Substantia nigra (tissue), 51 donors: ENCODE measurements at places on chromosomes 6 and 20.

DNA sequence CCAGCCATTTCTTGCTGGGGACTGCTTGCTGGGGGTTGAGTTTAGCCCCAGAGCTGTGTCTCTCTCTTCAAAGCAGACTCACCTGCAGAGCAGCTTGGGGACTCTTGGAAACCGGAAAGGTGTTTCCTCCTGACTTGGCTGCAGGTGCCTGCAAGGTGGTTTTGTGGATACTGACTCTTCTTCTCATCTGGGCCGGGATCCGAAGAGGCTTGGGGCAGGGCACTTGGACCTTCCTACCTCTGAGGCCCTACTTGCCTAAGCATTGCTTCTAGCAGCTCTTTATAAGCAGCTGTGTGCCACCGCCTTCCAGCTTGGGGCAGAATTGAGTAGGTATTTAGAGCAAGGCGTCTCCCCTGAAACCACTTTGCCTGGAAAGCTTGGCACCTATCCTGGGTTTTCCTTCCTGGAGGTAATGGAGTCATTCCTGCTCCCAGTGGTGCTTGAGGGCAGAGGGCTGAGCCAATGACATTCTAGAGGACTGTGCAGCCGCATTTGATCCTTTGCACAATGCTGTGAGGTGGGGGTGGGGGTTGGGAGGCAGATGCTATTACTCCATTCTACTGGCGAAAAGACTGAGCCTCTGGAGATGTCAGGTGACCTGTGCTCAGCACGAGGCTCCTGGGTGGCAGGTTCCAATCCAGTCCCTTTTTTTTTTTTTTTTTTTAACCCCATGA lies 3.4 kb upstream of the CTSZ start:
- DNase-seq = no peak

DNA sequence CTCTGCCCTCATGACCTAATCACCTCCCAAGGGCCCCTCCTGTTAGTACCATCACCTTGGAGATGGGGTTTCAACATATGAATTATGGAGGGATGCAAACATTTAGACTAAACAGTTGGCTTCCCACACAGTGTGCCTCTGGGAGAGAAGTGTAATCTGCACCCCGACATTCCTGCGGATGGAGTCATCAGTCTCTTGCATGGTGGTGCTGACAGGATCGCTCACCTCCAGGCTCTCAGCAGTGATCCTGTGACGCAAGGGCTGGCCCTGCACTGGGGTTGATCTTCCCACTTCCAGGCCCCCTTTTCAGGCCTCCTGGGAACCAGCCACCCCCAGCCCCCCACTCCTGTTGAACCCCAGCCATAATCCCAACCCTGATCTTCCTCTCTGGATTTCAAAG lies 16.0 kb upstream of the PI16 start:
- DNase-seq = no peak

DNA sequence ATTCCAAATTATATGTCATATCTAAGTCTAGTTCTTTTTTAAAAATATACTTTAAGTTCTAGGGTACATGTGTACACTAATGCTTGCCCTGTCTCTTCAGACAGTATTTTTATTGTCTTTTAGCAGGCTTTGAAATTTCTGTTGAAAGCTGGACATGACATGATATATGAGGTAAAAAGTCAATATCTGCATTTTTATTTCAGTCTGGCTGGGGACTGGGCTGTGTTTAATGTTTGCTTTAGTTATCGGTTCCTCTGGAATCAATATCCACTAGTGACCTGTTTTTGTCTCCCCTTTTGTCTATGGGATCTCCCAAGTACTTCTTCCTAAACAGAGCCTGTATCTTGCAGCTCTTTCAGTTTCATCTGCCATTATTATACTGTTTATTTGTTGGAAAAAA lies 786.2 kb upstream of the GJE1 start:
- no peak for DNase-seq

DNA sequence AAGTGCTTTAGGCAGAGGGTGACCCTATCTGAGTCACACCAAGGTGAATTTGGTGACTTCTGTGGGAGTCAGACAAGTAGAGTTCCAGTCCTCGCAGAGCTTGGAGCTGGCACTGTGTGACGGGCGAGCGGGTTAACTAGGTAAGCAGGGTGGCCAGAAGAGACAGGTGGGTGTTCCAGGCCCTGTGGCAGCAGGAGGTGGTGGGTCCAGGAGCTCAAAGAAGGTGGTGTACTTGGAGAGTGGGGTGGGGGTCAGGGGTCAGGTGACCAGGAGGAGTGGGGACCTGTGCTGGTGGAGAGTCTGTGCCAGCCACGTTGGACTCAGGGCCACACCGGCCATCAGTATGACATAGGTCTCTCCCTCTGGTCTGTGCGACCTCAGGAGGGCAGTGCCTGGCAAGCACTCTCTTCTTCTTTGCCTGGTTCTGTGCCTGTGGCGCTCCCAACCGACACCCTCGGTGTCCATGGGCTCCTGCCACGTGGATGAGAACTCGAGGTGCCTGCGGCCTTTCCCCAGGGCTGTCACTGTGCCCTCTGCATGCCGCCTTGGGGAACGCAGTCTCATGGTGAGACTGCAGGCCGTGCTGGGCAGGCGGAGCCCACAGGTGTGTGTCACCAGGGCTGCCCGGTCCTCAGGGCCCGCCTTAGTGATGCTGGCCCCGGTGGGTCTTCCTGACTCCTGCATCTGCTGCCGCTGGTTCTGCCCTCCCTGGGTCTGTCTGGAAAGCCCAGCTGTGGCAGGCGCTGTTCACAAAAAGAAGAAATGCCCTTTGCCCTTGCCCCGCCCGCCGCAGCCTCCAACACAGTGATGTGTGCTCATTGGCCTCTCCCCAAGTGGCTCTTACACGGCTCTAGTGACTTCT lies 1.6 kb downstream of the MRGBP start:
- no peak for DNase-seq

- no peak for DNase-seq
Measured at GRCh38 chr6:132261354-132261753, 139.9 kb downstream of the MOXD1 start.

- peak; percentile 21 for DNase-seq
Measured at GRCh38 chr6:46781478-46782378, 11.5 kb upstream of the MEP1A start.

DNA sequence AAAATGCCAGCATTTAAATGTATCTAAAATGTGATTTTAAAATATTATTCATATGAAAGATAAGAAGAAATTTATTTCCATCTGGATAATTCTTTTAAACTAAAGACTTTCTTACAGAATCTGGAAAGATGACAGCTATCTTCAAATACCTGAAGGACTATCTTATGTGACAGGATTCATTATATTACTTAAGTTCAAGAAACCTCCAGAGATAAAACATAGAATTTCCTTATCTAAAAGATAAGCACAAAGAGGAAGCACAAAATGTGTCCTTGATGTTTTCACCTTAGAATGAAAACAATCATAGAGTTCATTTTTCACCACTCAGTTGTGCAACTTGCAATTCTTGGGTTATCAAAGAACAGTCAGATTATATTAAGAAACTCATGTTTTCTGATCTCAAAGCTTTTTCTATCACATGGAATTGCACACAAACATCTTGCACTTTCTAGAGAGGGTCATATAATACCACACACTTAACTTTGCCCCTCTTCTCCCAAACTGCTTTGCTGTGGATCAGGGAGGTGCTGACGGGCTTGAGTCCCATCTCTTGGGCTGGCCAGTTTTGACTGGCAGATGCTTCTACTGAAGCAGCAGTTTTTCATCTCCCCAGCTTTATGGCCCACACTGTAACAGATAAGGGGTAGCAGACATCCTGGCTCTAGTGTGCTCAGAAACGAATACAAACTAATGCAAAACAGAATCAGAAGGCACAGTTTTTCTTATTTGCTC lies 467.4 kb downstream of the CDC5L start:
- DNase-seq = no peak

- DNase-seq = no peak
Measured at GRCh38 chr6:135853986-135854385, 2.5 kb downstream of the PDE7B start.

- no peak for DNase-seq
Measured at GRCh38 chr6:150224820-150225219, 82.0 kb downstream of the PPP1R14C start.

DNA sequence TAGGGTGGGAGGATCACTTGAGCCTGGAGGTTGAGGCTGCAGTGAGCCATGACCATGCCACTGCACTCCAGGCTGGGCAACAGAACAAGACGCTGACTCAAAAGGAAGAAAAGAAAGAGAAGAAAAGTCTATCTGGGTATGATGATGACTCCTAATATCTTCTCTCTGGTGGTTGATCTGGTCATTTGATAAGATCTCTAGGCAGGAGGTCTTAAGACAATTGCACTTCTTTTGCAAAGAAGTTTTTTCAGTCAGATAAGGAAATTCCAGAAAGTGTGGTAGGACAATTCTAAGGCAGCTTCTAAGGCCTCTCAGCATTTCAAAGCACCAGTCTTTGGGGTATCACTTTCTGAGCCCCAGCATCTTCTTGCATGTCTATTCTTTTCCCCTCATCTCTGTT lies 7.7 kb upstream of the AIF1 start:
- DNase-seq = no peak

DNA sequence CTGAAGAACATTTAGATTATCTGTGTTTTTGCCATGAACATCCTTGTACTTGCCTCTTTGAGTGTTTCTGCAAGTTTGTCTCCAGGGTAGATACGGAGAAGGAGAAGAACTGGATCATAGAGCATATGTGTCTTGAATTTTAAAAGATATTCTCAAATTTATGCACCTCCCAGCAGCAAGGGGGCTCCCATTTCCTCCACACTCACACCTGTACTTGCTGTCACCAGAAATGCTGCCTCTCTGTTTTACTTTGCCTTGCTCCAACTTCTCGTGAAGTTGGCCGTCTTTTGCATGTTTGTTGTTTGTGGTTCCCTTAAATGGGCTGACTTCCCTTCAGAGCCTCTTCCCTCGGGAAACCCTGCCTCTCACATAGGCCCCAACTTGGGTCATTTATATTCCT lies 171.0 kb downstream of the TFAP2C start:
- DNase-seq = no peak

DNA sequence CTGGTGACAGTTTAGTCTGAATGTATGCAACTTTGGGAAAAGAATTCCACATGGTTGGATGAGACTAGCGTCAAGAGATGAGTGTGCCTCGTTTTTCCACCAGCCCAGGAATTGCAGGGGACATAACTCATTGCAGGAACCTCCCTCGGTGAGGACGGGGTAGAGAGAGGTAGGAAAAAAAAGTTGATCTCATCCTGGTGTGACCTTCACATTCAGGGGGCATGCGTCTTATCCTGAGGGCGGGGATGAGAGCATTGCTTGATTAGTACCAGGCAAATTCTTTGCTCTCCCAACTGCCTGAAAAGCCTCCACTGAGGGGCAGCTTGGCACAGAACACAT lies 11.8 kb downstream of the TLDC2 start:
- DNase-seq = no peak

DNA sequence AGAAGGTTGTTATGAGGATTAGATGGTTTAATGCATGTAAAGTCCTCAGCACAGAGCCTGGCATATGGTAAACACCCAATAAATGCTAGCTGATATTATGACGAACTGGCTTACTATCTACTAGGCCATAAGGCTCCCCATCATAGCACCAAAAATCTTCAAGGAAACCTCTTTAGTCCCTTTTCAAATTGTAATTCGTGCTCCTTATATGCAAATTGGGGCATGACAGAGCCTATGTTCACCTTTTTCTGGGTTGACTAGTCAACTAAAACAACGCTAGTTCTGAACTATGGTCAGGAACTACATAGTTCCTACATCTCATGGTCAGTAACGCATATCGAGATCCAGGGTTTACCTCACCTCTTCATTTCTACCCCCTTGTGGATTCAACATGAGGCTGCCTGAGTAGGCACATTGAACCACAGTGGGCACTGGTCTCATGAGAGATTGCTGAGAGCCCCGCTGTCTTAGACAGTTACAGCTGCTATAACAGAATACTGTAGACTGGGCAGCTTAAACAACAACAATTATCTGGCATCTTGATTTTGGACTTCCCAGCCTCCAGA lies 97.2 kb upstream of the TNFAIP3 start:
- no peak for DNase-seq

DNA sequence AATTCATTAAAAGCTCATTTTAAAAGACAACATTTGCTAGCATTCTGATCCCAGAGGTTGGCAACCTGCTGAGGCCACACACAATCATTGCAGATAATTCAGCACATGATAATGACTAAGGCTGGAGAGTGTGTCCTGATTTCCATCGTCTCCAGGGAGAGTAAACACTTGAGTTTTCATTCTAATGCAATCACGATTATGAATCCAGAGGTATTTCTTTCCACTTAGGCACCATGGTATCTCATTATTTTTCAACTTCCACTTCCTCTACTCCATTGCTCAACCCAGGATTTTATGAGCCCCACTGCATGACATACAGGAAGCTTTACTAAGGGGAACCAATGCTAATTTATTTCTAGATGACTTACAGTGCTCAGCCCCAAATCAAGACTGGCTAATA lies 273.8 kb upstream of the AGPAT4 start:
- no peak for DNase-seq

GRCh38 chr20:62203378-62204030 lies 16.6 kb downstream of the HRH3 start:
- DNase-seq = no peak

- no peak for DNase-seq
Measured at GRCh38 chr6:161417717-161418462, 144.0 kb upstream of the AGPAT4 start.

GRCh38 chr6:37845026-37845911 lies 25.7 kb downstream of the ZFAND3 start:
- DNase-seq = no peak

DNA sequence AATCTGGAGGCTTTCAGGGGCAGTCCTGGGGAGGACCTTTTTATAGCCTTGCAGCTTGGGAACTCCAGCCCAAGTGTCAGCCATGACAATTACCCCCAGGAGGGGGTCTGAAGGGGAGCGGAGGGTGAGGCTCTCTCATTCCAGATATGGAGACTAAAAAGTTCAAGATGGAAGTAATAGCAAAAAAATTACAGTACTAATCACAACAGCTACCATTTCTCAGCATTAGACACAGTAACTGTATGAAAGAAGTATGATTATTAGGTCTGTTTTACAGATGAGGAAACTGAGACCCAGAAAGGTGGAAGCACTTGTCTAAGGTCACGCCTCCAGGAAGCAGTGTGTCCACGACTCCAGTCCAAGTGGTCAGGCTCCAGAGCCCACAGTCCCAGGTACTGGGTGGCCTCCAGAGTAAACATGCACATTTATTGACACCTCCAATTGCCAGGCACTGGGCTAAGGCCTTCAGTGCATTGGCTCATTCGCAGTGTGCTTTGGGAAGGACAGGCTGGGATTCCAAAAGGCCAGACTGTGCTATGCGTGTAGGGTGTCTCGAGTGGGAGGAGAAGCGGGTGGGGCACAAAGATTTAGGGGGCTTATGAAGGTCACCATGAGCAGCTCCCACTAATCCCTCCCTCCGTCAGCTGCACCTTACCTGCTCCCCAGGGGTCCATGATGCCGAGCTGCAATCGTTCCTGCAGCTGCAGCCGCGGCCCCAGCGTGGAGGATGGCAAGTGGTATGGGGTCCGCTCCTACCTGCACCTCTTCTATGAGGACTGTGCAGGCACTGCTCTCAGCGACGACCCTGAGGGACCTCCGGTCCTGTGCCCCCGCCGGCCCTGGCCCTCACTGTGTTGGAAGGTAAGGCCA lies 2.3 kb downstream of the NRSN2 start:
- no peak for DNase-seq

- no peak for DNase-seq
Measured at GRCh38 chr20:33685328-33686099, 671 bp downstream of the E2F1 start.
